ENCODE measurements at places on chromosomes 6 and 20. TPM values are rescaled to one million over a fixed set of nuclear protein-coding genes. Genes with fewer than 3 reads are reported as not detected.

DNA sequence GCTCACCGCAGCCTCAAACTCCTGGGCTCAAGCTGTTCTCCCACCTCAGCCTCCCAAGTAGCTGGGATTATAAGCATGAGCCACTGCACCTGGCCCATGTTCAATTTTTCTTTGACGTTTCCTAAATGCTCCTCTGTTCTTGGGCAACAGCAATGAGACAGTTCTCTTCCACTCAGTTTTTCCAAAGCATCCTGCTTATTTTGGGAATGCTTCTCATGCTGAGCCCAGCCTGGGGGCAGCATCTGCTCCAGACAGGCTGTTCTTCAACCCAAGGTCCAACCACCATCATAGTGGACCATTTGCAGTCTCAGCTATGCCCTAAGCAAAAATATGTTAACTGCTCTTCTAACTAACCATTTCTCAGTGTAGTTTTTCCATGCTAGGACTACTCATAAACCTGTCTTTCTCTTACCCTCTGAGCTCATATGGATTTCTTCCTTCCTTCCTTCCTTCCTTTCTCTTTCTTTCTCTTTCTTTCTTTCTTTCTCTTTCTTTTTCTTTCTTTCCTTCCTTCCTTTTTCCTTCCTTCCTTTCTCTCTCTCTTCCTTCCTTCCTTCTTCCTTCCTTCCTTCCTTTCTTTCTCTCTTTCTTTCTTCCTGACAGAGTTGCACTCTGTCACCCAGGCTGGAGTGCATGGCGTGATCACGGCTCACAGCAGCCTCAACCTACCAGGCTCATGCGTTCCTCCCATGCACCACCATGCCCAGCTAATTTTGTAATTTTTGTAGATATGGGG, 48.4 kb downstream of the GCNT2 start:
- DNase-seq = no peak
- H3K36me3 ChIP-seq = no peaks in the 10 kb centered on the region
- no peak overlapping the region for H3K4me3 ChIP-seq
- no peaks in the 10 kb centered on the region for H3K4me1 ChIP-seq
- no peak overlapping the region for H3K27ac ChIP-seq

- no peaks in the 10 kb centered on the region for H3K4me1 ChIP-seq
- peak; percentile 60 for DNase-seq
- peak overlapping the region; percentile 15 for H3K27ac ChIP-seq
- no peaks in the 10 kb centered on the region for H3K36me3 ChIP-seq
These were observed 44.4 kb downstream of the DCDC2 start for GRCh38 chr6:24313251-24314141.

DNA sequence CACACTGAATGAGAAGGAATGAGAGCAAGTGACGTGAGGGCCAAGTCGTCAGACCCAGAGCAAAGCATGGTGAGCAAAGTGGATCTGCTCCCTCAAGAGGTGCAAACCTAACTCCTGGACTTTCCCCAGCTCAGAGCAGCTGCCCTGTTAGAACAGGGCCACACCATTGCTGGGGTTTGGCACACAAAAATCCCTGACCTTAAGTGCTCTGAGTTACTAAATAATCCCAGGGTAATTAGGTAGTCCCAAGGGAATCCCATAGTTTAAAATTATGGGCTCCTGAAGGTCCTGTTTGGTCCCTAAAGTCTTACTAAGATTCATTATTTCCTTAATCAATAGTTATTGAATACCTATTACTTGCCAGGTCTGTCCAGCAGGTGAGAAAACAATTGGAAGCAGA, 165.1 kb upstream of the TNFAIP3 start:
- H3K4me1 ChIP-seq = peaks cover 7% of the 10 kb centered on the region
- H3K4me3 ChIP-seq = no peak overlapping the region
- H3K36me3 ChIP-seq = no peaks in the 10 kb centered on the region
- no peaks in the 10 kb centered on the region for H3K27me3 ChIP-seq

The SOX4 gene
- total RNA-seq = 6.4 TPM

DNA sequence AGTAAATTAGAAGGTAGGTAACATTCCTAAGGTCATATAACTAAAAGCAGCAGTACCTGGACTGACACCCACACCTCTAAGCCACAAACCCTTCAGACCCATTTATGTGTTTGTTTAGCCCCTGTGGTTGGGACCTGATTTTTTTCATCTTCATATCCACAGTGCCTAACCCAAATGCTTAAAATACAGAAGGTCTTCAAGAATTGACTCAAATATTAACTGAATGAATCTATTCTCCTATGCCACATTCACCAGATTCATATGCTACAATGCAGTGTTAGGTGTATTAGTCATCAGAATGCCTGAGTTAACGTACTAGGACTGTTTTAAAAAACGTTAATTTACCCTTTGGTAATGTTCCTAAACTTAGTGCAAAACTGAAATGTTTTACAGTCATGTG, 124.8 kb downstream of the AHI1 start:
- no peaks in the 10 kb centered on the region for H3K27me3 ChIP-seq
- no peaks in the 10 kb centered on the region for H3K4me1 ChIP-seq
- no peak overlapping the region for H3K27ac ChIP-seq

- no peaks in the 10 kb centered on the region for H3K27me3 ChIP-seq
- peak; percentile 12 for DNase-seq
- no peak overlapping the region for H3K4me3 ChIP-seq
- no peak overlapping the region for H3K27ac ChIP-seq
These were observed 710.4 kb downstream of the EPHA7 start for GRCh38 chr6:92708945-92709344.

The PPP1R10 gene
- total RNA-seq = 16.1 TPM

DNA sequence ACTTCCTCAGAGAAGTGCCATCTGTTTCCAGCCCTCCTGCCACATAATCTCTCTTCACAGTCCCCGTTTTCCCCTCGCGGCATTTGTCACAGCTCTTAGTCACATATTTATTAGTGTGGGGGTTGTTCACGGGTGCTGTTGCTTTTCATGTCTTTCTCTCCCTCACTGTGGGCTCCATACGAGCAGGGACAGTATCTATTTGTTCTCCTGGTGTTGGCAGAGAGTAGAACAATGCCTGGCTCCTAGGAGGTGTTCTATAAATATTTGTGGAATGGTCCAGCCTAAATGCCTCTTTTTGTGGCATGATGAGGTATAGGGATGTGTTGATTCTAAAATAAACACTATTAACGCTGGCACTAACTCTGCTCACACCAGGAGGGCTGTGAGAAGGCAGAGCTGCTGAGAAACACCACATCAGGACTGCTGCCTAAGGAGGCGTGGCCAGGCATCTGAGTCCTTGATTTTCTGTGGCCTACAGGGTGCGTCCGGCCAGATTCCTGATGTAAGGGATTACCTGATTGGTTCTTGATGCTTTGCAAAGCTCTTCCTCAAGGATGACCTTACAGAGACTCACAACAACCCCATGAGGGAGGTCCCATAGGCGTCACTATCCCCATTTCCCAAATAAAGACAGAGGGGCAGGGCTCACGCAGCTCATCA, 219.8 kb upstream of the ARID1B start:
- no peaks in the 10 kb centered on the region for H3K36me3 ChIP-seq
- H3K4me3 ChIP-seq = no peak overlapping the region
- H3K27ac ChIP-seq = no peak overlapping the region
- no peaks in the 10 kb centered on the region for H3K4me1 ChIP-seq
- H3K27me3 ChIP-seq = peaks cover 11% of the 10 kb centered on the region

GRCh38 chr6:149450679-149451375, 34.0 kb downstream of the ZC3H12D start:
- H3K27ac ChIP-seq = no peak overlapping the region
- H3K4me3 ChIP-seq = no peak overlapping the region
- H3K36me3 ChIP-seq = no peaks in the 10 kb centered on the region

DNA sequence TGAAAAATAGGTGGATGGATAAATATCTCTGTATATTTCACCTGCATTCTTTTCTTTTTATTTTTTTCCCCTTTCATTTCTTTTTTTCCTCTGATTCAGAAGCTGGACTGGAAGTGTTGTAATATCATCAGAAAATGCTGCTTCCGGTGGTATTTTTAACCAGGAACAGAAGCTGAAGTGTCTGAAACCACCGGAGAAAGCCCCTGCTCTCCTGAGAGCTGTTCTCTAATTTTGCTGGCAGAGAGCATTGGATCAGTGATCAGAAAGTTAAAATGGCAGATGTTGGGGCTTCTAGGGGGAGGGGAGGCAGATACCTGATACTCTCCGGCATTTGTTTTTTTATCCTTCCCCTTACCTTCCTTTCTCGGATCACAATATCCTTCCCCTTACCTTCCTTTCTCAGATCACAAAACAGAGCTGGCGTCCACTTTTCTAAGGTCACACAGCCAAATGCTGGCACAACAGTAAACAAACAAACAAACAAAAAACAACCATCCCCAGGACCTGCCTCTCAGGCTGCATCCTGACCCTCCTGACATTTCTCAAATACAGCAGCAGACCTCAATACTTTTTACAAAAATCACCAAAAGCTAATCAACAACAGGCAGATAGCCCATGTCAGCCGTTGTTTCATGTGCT, 143.2 kb upstream of the ZNF217 start:
- no peaks in the 10 kb centered on the region for H3K36me3 ChIP-seq
- H3K27me3 ChIP-seq = no peaks in the 10 kb centered on the region
- H3K4me3 ChIP-seq = no peak overlapping the region
- H3K27ac ChIP-seq = peak overlapping the region; percentile 41
- DNase-seq = peak; percentile 49

DNA sequence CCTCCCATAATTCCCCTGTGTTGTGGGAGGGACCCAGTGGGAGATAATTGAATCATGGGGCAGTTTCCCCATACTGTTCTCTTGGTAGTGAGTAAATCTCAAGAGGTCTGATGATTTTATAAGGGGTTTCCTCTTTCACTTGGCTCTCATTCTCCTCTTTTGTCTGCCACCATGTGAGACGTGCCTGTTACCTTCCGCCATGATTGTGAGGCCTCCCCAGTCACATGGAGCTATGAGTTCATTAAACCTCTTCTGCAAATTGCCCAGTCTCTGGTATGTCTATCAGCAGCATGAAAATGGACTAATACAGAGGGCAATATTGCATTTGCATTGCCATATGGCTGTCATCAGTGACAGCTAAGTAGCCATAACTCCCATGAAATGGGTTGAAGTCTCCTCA, 63.2 kb downstream of the ZNF217 start:
- no peak overlapping the region for H3K4me3 ChIP-seq
- DNase-seq = no peak
- peaks cover 2% of the 10 kb centered on the region for H3K27me3 ChIP-seq
- no peak overlapping the region for H3K27ac ChIP-seq
- no peaks in the 10 kb centered on the region for H3K36me3 ChIP-seq

The OR12D3 gene
- not detected for total RNA-seq

The PRL gene
- not detected for total RNA-seq

The CITED2 gene
- total RNA-seq = 266 TPM

The HFE gene
- 14.9 TPM for total RNA-seq

DNA sequence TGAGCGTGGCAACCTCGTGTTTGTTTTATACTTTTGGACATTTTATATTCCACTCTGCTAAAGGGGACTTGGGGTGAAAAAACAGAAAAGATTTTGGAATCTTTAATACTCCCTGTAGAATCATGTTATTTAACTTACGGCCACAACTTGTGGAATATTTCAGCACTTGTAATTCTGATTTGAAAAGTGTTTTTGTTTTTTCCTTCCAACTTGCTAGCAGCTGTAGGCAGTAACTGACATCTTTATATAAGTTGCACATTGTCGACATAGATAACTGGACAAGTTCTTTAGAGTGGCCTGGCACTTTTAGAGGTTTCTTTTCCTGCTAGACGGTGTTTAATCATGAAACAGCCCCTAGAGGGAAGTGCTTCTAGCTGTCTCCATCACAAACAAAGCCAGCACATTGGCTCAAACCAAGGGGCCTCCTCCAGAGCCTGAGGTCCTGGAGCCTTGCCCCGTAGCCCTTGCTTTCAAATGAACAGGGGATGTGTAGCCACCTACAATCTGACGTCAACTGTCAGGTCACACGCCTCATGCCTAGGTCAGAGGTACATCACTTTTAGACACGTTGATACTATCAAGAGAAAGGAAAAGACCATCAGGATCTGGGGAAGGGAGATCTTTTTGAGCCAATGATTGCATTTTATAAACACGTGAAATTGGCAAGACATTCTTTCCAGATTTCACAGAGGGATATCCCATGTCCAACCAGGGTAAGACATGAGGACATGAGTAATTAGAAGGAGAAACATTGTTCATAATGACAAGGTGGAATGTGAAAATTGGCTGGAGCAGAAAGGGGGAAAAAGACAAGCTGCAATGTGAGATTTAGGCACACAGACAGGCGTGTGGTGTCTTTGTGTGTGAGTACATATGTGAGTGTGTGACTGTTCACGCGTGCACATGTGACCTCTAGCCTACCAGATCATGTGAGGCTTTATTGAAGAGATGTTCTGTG, 92.1 kb downstream of the TXNDC5 start:
- H3K4me1 ChIP-seq = peaks cover 6% of the 10 kb centered on the region
- H3K36me3 ChIP-seq = no peaks in the 10 kb centered on the region
- H3K27ac ChIP-seq = no peak overlapping the region
- DNase-seq = no peak
- H3K27me3 ChIP-seq = no peaks in the 10 kb centered on the region

DNA sequence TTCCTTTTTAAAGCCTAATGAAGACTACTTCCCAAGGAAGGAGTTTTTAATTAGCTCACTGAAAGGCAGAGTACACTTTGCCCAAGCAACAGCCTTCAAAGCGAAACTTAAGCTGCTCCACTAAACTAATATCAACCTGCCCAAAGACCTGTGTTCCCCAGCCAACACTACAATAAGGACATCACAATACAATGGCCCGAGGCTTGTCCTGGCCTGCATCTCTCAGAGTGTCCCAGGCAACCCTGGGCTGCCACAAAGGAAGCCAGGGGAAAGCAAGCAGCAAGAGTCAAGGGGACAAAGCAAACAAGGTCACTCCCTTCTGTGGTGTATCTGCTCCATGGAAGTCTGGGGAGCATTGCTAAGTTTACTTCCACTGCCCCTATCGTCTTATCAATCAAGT, 52.3 kb downstream of the PIGU start:
- H3K27me3 ChIP-seq = no peaks in the 10 kb centered on the region
- peaks cover 6% of the 10 kb centered on the region for H3K4me1 ChIP-seq
- H3K27ac ChIP-seq = no peak overlapping the region
- no peak overlapping the region for H3K4me3 ChIP-seq
- H3K36me3 ChIP-seq = no peaks in the 10 kb centered on the region

DNA sequence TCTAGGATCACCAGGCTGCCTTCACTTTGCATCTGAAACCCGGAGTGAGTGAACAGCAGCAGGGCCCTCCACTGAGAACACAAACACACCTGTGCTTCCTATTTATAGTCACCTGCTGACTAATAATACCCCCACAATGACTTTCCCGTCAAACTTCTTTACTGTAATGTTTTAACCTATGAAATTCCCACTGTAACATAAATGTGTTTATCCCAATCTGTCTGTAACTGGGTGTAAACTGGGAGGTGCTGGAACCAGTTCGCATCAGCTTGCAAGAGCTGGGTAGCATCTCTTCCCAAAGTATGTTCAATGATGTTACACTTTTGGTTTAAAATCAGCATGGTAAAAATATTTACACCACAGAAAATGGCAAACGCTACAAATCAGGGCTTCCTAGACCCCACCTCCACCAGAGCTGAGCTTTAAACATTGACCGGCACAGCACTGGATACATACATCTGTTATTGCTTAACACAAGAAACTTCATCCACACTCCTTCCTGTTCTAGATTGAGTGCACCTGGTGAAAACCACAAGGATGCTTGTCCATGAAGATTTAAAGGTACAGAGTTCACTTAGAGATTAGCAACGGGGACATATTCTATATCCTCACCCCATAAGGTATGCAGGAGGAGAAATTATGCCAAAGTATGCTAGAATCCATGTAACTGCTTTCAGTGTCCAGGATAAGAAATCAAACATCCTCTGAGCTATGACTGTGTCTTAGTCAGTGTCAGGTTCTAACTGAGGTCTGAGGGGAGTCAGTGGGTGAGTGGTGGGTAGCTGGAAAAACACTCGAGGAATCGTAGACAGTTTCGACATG, 79.0 kb downstream of the ALDH8A1 start:
- H3K36me3 ChIP-seq = no peaks in the 10 kb centered on the region
- DNase-seq = peak; percentile 77
- H3K4me1 ChIP-seq = no peaks in the 10 kb centered on the region
- H3K4me3 ChIP-seq = no peak overlapping the region
- H3K27me3 ChIP-seq = no peaks in the 10 kb centered on the region

The KCNS1 gene
- 0.54 TPM for total RNA-seq

The CYP21A2 gene
- total RNA-seq = not detected

Measured in IMR-90 (cell line).